CD14-positive monocyte (primary cell): ENCODE measurements at places on chromosomes 13 and 19.

DNA sequence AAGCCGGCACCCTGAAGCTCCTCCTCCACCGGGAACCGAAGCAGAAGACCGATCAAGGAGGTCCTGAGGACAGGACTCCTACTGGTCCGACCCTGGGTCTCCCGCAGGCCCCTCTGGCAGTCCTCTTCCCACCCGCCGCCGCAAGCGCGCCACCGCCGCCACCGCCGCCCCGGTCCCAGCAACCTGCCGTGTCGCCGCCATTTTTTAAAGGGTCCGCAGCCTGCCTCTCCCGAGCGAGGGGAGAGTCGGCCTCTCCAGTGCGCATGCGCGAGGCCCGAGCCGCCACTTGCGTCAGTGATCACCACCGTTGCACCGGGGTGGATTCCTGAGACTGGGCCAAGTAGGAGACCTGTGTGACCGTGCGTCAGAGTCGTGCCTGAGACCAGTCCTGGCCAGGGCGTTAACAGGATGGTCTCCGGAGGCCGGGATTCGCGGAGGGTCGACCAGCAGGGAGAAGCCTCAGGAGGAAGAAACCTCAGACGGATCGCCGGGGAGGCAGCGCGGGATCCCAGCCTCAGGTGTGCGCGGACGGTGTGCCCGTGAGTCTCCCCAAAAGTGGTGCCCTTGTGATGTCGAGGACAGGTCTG is 51.6 kb downstream of the ZNF146 start:
- no peak for DNase-seq

GRCh38 chr13:21074546-21074945 is 13.2 kb upstream of the LATS2 start:
- no peak for DNase-seq

DNA sequence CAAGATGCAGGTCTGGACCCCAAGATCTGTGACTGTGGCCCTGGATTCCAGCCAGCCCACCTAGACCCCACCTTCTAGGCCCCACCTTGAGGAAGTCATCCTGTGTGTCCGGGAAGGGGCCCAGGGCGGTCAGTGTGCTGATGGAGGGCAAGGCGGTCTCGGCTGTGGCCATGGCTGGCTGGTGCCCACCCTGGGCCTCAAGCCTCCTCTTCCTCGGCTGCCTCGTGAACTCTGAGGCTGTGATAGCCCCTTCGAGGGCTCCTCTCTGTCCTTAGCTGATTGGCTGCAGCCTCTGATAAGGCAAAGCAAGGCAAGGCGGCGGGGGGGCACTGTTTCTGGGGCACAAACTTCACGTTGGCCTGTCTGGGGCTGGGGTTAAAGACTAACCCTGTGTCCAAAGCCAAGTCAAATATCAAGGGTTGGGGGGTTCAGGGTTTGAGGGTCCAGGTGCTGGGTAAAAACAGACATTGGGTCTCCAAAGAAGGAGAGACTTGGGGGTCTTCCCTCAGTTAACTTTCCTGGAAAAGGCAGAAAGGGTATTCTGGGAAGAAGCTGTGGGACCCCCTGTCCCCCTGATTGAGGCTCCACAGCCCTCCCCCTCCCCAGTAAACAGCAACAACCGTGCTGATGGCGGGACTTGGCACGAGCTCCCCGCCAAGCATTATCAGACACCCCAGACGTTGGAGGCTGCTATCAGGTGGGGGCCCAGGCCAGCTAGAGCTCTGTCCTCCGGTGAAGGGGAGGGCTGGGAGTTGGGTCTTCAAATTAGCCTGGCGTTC is at the start of gene KLF1:
Gene KLF1, minus strand, starts transcription at position 233 of the 779 bp plus-strand sequence. Its CDS starts 61 bp downstream, at position 172.
- DNase-seq, result no peak

DNA sequence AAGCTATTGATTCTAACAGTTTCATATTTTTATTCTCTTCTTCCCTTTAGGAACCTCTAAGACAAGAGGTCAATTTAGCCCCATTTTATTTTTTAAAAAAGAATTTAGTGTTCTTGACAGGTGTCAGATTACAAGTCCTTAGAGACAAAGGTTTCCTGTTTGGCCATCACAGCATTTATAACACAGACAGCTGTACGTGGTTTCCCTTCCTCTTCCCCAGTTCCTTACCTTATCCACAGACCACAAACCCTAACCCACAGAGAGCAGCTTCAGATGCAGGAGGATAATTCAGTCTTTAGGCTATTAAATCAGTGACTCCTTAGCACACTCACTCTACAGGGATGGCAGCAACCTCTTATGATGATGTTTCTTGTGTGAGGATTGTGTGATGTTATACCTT is 1210.1 kb downstream of the DIAPH3 start:
- no peak for DNase-seq

GRCh38 chr13:52004511-52005170 is 6.6 kb downstream of the ATP7B start:
- DNase-seq, result no peak

- DNase-seq, result no peak
These were observed 1449.8 kb upstream of the MIR17HG start for GRCh38 chr13:89897681-89898080.

GRCh38 chr13:75049735-75050335 is 432.1 kb downstream of the TBC1D4 start:
- DNase-seq, result no peak

DNA sequence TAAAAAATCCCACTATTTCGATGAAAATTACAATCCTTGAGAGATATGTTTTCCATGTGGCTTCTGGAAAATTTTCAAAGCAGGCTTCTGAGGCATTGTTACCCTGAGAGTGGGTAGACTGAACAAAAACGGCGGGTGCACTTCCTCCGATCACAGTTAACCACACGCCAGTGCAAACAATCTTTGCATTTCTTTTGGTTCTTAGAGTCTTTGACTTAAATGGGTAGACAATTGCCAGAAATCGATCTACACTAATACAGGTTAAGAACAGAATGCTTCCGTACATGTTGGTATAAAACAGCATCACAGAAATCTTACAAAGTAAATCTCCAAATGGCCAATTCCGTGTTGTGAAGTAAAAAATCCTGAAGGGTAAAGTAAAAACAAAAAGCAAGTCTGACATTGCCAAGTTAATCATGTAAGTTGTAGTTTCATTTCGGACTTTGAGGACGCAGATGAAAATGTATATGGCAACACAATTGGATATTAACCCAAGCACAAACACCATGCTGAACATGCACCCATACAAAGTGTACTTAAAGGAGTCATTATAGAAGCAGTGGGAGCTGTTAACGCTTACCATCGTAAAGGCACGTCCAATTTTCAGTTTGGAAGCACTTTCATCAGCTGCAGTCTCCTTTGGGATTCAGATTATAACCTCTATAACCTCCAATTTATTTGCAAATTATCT is 927 bp downstream of the LPAR6 start:
- DNase-seq, result no peak
